Stimulated activated CD8-positive, alpha-beta memory T cell treated with anti-CD3 and anti-CD28 coated beads, Interleukin-4, amount 100 ng/mL, for 1 hour (primary cell): ENCODE measurements at places on chromosomes 7 and 10.

GRCh38 chr7:4091767-4092166, 590.3 kb upstream of the FOXK1 start:
- no peak for DNase-seq

DNA sequence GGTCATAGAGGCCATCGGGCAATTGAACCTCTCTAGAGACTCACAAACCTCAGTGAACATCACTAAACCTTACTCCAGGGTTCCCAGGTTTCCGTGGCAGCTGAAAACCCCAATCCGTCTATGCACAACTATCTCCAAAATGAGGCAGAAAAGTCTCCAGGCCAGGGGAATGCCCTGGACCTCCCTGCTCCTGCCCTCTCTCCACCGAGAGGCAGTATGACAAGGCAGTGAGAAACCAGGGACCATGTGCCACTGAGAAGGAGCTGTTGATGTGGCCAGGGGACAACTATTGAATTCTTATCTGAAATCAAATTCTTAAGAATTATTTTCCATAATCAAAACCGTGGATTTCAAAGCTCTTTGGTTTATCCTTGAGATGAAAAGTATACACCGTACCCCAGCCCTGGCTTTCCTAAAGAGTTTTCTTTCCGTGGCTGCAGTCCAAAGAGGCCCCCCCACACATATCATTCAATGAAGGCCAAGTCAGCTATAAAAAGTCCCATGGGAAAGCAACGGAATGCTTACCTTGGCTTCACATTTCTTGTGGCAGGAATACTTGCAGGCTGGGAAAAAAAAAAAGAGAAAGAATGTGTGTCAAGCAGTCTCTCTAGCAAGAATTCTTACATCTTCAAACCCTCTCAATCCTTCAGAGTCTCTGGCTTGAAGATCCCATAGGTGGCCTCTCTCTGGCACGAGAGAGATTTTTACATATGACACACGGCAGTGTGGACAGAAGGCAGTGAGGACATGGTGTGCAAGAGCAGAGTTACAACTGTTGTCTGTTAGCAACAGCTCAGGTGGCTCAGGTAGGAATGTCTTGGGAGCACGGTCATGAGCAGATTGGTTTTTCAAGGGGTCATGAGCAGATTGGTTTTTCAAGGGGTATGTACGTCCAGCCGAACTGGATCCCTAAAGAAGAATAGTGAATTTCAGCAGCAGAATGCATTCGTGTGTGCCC, 75.2 kb downstream of the TNS3 start:
- DNase-seq: no peak

GRCh38 chr10:1413823-1414222, 323.5 kb downstream of the ADARB2 start:
- DNase-seq: no peak

DNA sequence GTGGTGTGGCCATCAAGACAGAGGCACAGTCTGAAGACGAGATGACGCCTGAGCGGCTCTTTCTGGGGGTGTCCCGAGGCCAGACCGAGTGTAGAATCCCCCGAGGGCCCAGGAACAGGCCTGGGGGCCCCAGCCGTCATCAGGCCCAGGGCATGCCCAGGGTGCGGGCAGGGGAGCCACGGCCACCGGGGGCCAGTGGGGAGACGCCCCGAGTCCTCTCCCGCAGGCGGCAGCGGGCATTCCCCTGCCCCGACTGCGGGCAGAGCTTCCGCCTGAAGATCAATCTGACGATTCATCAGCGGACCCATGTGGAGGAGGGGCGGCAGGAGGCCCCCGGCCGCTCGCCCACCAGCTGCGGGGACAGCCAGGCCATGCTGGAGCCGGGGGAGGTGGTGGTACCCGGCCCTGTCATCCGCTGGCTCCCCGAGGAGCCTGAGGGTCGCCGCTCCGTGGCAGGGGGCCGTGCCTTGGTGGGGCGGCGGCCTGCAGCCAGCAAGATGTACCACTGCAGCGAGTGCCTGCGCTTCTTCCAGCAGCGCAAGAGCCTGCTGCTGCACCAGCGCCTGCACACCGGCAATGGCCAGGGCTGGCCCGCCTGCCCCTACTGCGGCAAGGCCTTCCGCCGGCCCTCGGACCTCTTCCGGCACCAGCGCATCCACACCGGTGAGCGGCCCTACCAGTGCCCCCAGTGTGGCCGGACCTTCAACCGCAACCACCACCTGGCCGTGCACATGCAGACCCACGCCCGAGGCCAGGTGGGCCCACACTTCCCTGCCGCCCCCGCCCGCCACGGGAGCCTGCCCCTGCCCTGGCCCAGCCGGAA, 19.7 kb downstream of the ZNF783 start:
- DNase-seq: no peak

DNA sequence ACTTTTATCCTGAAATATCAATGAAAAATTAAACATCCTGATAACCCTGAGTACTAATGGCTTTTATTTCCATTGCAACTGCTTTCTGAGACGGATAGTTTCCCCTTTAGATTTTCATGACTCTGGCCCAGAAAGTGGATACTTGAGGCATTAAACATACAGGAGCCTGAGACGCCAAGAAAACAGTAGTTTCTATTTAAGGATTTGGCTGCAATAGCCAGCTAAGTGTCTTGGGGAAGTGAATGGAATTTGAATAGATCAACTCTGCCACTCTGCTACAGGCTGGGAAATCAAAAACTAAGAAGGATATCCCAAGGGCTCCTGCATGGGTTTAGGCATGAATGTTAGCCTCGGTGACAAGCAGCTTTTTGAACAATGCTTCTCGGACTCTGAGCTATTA, 24.7 kb upstream of the GPAM start:
- no peak for DNase-seq

- DNase-seq: no peak
These were observed 404.6 kb downstream of the RPS24 start for GRCh38 chr10:78437998-78438906.
